Left lung (tissue), 14 donors: ENCODE measurements at places on chromosomes 1 and 21. TPM values are rescaled to one million over a fixed set of nuclear protein-coding genes. Genes with fewer than 3 reads are reported as not detected.
A peak's percentile ranks its signal among the peaks of the same experiment; 100 is the strongest.

Gene SAMD11
- 49.7 TPM for total RNA-seq

Gene AMY1A
- total RNA-seq = 2.5 TPM

- no peak for DNase-seq
- H3K4me1 ChIP-seq = peaks cover 9% of the 10 kb centered on the region
- no peaks in the 10 kb centered on the region for H3K36me3 ChIP-seq
- no peak overlapping the region for H3K4me3 ChIP-seq
Observed at GRCh38 chr1:7389906-7390603, 381.0 kb upstream of the VAMP3 start.

- H3K27ac ChIP-seq = no peak overlapping the region
- DNase-seq = no peak
- no peak overlapping the region for H3K4me3 ChIP-seq
Observed at GRCh38 chr1:17636612-17637011, 97.1 kb downstream of the ARHGEF10L start.

Gene FAM76A
- total RNA-seq = 19.3 TPM

GRCh38 chr1:154624746-154625643 lies 17.0 kb upstream of the ADAR start:
- H3K36me3 ChIP-seq = no peaks in the 10 kb centered on the region
- no peak overlapping the region for H3K27ac ChIP-seq
- no peak overlapping the region for H3K4me3 ChIP-seq
- DNase-seq = no peak

DNA sequence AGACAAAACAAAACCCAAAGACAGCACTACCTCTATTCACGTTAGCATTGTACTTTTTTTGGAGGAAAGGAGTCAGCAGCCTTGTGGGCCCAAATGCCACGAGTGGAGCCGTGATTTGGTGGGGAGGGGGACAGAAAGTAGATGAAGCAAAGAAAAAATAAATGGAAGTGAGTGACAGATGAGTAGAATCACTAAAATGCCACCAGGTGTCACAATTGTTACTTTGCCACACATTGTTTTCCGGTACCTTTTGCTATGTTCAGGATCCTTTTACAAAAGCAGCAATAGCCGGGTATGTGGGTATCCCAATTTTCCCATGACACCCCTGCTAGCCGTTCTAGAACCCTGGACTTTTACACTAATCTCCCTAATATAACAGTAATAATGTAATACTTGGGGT lies 85.0 kb upstream of the AK4 start:
- peaks cover 78% of the 10 kb centered on the region for H3K4me1 ChIP-seq
- H3K4me3 ChIP-seq = no peak overlapping the region
- peak overlapping the region; percentile 33 for H3K27ac ChIP-seq
- H3K27me3 ChIP-seq = no peaks in the 10 kb centered on the region

Gene RPL22
- total RNA-seq = 324 TPM

- peak overlapping the region; percentile 95 for H3K27ac ChIP-seq
- H3K4me3 ChIP-seq = peak overlapping the region; percentile 69
- H3K4me1 ChIP-seq = peaks cover 73% of the 10 kb centered on the region
- H3K36me3 ChIP-seq = no peaks in the 10 kb centered on the region
Observed at GRCh38 chr1:155136748-155137147, 1.1 kb downstream of the SLC50A1 start.

DNA sequence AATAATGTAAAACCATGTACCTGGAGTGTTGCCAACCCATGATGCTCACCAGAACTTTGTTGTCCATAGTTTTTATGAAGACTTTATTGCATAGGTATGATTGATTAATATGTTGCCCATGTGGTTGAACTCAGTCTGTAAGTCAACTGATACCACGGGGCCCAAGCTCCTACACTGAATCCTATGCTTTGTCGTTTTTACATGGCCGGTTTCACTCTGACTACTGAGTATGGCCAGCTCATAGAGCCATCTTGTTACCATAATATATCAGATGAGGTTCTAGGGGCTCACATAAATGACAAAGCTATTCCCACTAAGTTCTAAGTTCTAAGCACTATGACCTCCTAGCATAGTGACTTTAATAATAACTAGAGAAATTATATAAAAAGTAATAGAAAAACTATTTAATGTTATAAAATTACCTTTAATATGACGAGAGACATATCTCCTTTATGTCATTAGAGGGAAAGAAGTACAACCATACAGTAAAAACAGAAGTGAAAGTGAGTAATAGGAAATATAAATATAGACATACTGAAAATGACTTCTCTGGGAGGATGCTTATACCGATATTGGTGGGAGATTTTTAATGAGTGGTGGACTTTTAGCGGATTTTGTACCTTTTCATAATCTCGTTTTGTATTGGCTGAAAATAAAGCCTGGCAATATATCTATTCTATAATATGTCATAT lies 983.4 kb upstream of the PRMT6 start:
- H3K4me3 ChIP-seq = no peak overlapping the region
- H3K27ac ChIP-seq = no peak overlapping the region
- H3K4me1 ChIP-seq = no peaks in the 10 kb centered on the region
- DNase-seq = no peak
